ENCODE measurements at places on chromosomes 12 and 14. TPM values are rescaled to one million over a fixed set of nuclear protein-coding genes. Genes with fewer than 3 reads are reported as not detected.
A peak's percentile ranks its signal among the peaks of the same experiment; 100 is the strongest.

Gene C12orf50
- not detected for total RNA-seq

Gene IGF1
- 5.8 TPM for total RNA-seq

GRCh38 chr12:67424784-67425183, 155.6 kb downstream of the CAND1 start:
- DNase-seq, result no peak

DNA sequence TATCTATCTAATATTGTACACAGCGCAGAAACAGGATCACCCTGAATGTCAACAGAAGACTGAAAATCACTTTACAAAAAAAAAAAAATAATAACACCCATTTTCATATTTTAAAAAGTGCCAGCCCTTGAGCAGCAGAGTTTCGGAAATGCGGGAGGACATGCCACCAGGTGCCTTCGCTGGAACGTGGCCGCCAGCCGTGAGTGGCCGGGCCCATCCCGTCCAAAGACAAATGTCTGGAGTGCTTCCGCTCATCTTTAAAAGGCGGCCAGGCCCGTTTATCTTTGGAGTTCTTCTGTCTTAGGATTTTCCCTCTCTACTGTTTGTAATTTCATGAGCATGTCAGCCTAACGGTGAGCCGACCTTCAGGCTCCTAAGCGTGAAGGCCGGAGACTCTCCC, 43.5 kb downstream of the LRTM2 start:
- DNase-seq, result no peak

DNA sequence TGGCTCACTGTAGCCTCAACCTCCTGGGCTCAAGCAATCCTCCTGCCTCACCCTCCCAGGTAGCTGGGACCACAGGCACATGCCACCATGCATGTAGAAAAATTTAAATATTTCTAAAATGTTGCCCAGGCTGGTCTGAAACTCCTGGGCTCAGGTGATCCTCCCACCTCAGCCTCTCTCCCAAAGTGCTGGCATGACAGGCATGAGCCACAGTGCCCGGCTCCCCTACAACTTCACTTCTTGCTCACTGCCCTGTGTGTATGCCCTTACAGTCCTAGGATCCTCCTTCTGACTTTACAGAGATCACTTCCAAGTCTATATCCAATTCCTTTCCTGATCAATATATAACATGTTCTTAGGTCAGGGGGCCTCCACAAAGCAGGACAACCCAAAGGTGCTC, 23.8 kb upstream of the CREBL2 start:
- DNase-seq, result no peak

- DNase-seq, result peak; percentile 38
These were observed 127.7 kb downstream of the DACT1 start for GRCh38 chr14:58765418-58765831.

GRCh38 chr12:93856611-93857010, 179.4 kb downstream of the CRADD start:
- DNase-seq, result no peak

GRCh38 chr12:114774197-114774596, 90.2 kb upstream of the TBX3 start:
- no peak for DNase-seq

GRCh38 chr14:38003746-38004609, 203.7 kb upstream of the SSTR1 start:
- no peak for DNase-seq

DNA sequence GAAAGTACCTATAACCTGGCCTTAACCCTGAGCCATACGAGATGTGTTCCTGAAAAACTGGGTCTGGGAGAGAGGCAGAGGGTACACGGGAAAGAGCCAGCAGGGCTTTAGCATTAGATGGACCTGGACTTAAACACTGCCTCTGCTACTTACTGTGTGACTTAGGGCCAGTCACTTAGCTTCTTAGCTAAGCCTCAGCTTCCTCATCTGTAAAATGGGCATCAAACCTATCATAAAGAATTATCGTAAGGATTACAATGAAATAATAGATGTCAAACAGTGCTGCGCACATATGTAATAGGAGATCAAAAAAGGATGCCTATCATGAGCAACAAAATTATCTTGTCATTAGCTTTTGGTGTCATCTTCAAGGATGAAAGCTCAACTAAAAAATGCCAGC, 23.6 kb downstream of the ANAPC5 start:
- DNase-seq, result no peak

Gene SELPLG
- 3.4 TPM for total RNA-seq

- no peak for DNase-seq
These were observed 9.9 kb downstream of the DBX2 start for GRCh38 chr12:45040977-45041376.

- DNase-seq, result no peak
These were observed 184.9 kb downstream of the CAPZA3 start for GRCh38 chr12:18922851-18923250.

Gene PLD4
- 0.44 TPM for total RNA-seq

- no peak for DNase-seq
These were observed 327.7 kb downstream of the LRIG3 start for GRCh38 chr12:58592475-58593207.

- peak; percentile 87 for DNase-seq
These were observed 45.1 kb upstream of the PNMA1 start for GRCh38 chr14:73759183-73759713.

Gene LGALS3
- total RNA-seq, result 194 TPM

- no peak for DNase-seq
These were observed 97.8 kb downstream of the LGMN start for GRCh38 chr14:92650581-92651105.

GRCh38 chr12:103728323-103728722, 112.7 kb downstream of the NT5DC3 start:
- DNase-seq, result no peak

Gene PRICKLE1
- total RNA-seq, result 20.9 TPM

DNA sequence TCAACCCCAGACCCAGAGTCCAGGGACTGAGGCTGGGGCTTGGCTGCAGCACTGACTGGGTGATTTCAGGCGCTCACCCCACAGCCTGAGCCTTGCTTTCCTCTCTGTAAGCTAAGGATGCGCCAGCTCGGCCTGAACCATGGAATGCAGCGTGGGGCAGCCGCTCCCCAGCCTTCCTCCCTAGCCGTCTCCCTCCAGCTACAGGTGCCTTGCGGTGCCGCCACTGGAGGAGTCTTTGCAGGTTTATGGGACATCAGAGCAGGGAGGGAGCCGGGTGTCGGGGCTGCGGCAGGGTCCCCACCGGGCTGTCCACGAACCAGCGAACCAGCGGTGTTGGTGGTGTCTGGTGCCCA, 19.4 kb downstream of the PPP2R5C start:
- DNase-seq, result no peak

GRCh38 chr14:54627540-54628363, 60.8 kb downstream of the SAMD4A start:
- DNase-seq, result peak; percentile 44

DNA sequence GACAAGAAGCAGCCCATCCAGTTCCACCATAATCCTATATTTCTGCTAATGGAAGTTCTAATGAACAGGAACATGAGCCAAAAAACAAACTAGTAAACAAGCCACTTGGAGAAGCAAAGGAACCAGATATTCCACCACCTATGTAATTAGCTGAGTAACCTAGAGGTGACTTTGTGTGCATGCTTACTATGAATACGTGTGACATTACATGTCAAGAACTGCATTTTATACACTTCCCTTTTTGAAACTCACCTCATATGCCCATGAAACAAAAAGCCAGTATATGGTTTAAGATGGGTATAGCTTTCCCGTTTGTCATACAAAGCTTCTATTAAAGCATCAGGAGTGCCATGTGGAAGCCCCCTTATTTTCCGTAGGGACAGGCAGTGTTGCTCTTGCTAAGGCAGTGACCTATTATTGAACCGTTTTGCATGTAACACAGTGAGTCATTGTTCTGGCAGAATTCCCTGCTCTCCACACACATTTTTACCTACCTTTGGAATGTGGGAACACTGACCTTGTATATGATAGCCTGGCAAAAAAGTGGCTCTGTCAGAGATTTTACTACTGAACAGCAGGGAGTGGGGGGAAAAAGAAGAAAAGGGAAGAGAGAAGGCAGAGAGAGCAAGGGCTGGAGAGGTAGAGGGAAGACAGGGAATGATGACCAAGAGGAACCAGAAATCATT, 34.8 kb upstream of the FRMD6 start:
- DNase-seq, result no peak

DNA sequence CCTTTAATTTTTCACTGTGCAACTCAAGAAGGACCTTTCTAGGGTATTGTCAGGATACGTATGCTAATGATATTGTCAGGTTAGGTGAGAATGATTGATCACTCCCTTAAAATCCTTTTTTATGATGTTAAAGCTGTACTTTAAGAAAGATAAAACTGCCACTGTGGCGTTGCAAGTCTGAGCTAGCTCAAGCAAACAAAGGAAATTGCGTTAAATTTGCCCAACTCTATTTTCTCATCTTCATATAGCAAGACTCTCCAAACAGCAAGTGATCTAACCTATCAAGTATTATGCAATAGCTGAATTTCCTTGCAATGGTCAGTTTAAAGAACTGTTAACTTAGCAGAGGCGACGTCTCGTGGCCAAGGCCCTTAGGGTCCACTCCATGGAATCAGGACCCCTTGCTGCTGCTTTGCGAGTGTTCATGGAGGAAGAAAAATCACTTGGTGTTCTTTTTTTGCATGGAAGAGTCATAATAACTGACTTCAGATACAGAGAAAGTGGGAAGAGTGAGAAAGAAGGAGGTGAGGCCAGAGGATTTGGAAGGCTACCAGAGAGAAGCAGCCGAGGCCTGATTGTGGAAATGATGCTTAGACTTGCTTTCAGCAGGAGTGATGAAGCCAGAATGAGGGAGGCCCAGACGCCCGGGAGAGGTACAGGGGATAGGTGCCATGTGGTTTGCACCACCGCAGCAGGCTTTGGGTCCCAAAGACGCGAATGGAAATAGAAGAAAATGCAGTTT, 2.5 kb downstream of the TRAF3 start:
- DNase-seq, result no peak

- no peak for DNase-seq
These were observed 53.9 kb downstream of the EMP1 start for GRCh38 chr12:13250416-13250815.

DNA sequence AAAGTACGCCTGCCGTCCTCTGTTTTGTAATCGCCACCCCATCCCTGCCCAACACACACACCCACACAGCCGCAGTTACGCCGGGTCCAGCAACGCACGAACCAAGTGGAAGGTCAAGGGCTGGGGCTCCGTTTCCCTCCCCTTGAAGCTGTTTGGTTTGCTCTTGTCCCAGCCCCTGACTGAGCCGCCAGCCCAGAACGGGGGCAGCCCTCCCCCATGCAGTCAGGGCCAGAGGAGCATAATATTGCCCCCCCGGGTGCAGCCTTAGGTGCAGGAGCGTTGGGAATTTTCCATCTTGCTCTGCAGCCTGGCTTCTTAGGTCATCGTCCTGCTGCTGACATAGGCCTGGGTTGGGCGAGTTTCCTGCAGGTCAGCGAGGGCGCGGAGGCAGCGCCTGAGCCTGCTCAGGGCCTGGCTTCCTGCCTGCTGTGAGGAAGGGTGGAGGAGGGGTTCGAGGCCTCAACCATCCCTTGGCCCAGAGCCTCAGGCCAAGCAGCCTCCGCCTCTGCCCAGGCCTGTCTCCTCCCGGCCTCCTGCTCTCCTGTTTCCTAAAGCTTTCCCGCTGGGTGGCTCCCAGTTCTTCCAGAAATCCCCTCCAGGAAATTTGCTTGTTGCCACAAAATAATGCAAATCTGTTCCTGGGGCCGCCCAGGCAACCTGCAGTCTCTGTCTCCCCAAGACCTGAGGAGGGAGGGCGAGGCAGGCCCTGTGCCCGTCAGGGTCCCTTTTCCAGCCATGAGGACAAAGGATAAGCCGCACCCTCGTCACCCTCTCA, 44.5 kb downstream of the PSMA6 start:
- peak; percentile 93 for DNase-seq

- no peak for DNase-seq
These were observed 520.7 kb downstream of the SOX5 start for GRCh38 chr12:23428758-23429157.

DNA sequence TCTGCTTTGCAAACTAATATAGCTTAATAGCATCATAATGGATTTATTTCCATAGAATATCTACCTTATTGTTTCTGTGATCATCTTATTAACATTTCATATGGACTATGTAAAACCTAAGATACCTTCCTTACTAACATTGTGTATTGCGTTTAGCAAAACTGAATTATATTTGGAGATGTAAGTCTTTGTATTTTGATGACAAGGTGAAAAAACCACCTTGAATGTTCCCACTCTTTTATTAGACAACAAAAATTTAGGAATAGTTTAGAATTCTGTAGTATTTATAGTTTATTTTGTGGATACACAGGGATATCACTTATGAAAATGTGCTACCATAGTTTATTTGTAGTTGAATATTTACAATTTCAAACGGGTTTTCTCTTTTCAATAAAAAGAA, 32.0 kb downstream of the RASSF8 start:
- DNase-seq, result no peak

Gene TROAP
- total RNA-seq, result 0.66 TPM

DNA sequence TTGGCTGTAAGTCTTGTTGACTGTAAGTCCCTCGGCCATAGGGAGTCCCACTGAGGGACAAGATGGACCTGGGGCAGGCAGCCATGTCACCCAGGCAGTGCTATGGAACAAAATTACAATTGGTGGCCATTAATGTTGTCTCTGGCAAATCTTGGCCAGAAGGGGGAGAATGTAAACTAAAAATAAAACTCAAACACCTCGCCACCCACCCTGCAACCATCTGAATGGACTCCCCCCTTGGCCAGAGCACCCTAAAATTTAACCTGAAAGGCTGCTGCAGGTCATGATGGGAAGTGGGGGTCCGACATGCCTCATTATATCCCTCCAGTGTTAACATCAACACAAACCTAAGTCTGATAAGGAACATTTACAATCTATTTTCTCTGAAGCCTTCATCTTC, 8.2 kb downstream of the SLC22A17 start:
- DNase-seq, result no peak

Gene CLEC1B
- not detected for total RNA-seq

GRCh38 chr14:69839661-69840060, 39.6 kb upstream of the SMOC1 start:
- DNase-seq, result no peak

DNA sequence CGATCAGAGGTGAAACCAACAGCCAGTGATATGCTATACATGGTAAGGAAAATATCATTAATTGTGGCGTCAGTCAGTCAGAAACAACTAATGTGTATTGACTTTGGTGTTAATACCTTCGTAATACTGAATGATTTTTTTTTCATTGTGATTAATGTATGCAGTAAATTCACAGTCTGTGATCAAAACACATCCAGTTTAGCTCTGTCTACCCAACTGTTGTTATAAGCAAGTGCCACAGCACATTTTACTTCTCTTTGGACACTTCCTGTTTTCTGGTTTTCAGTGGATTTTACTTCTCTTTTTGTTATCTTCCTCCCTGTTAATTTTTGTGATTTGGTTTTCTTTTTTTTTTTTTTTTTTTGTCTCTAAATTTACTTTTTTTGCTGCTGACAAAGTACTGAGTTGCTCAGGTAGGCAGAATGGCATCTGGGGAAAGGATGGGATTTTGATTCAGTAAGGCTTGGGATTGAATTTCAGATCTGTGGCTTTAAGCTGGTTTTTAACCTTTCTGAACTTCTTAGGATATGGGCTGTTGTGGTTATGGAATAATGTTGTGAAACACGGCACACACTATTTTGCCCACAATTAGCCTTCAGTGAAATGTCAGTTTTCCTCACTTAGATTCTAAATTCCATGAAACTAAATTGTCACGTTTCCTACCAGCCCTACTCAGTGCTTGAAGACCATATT, 604 bp downstream of the GLIPR1 start:
- no peak for DNase-seq

GRCh38 chr12:123263196-123263817, 8.3 kb downstream of the CDK2AP1 start:
- DNase-seq, result no peak

- DNase-seq, result no peak
These were observed 63.5 kb downstream of the CCDC92 start for GRCh38 chr12:123908884-123909725.

Gene MYH6
- total RNA-seq, result 1,823 TPM

- DNase-seq, result no peak
These were observed 614.6 kb upstream of the ATP2B1 start for GRCh38 chr12:90323217-90323616.

Measured in left ventricle myocardium inferior (tissue), 1 donor.